ENCODE measurements at places on chromosomes 7 and 10. TPM values are rescaled to one million over a fixed set of nuclear protein-coding genes. Genes with fewer than 3 reads are reported as not detected.

DNA sequence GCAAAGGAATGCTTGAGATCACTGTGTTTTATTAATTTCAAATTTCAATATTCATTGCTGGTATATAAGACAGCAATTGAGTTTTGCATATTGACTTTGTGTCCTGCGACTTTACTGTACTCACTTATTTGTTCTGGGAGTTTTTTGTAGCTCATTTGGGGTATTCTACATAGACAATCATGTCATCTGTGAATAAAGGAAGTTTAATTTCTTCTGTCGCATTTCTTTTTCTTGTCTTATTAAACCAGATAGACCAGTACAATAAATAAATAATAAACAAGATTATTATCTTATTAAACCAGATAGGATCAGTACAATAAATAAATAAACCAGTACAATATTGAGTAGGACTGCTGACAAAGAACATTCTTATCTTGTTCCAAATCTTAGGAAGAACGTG lies 448.2 kb downstream of the RPS24 start:
- no peak overlapping the region for H3K4me3 ChIP-seq
- no peaks in the 10 kb centered on the region for H3K27me3 ChIP-seq
- no peaks in the 10 kb centered on the region for H3K4me1 ChIP-seq
- DNase-seq = no peak

Gene RELN
- total RNA-seq = 2.7 TPM

- H3K4me3 ChIP-seq = no peak overlapping the region
- no peak overlapping the region for H3K27ac ChIP-seq
- no peaks in the 10 kb centered on the region for H3K4me1 ChIP-seq
- no peaks in the 10 kb centered on the region for H3K36me3 ChIP-seq
Measured at GRCh38 chr10:132203256-132204077, 16.7 kb downstream of the DPYSL4 start.

- peak overlapping the region; percentile 90 for H3K27ac ChIP-seq
- no peak overlapping the region for H3K4me3 ChIP-seq
- no peaks in the 10 kb centered on the region for H3K36me3 ChIP-seq
- DNase-seq = peak; percentile 69
- H3K4me1 ChIP-seq = peaks cover 56% of the 10 kb centered on the region
Measured at GRCh38 chr7:140231771-140232491, 55.1 kb upstream of the KDM7A start.

DNA sequence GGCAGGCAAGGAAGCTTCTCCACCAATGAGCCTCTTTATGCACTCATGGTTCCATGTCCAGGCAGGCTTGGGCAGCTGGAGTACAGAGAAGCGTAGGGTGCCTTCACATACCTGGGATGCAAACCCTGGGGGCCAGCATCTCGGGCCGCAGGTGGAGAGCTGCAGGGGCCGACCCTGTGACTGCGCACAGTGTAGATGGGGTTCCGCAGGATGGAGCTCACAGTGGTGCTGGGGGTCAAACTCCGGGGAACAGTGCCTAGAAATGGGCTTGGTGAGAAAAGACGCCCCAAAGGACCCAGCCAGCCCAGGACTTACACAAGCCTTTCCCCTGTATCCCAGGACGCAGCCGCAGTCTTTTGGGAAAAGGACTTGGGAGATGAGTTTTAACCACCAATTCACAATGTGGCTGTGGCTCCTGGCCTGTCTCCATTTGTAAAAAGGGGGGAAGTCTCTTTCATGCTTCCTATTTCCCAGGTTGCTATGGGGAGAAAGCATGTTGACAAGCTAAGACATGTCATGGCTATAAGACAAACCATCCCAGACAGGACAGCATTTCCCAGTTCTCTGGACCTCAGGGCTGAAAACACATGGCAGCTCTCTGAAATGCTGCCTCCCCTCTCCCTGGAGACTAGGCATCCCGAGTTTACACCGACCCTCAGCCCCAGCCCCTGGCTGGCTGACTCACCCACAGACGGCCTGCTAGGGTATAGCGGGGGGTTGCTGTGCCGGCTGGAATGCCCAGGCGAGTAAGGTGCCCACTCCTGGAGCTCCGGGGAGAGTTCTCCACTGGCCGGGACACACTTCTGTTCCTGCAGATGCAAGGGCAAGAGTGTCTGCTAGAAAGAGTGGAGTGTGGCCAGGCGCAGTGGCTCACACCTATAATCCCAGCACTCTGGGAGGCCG lies 107.1 kb downstream of the DLG5 start:
- no peak for DNase-seq
- H3K4me3 ChIP-seq = no peak overlapping the region
- no peak overlapping the region for H3K27ac ChIP-seq

GRCh38 chr10:132107949-132108877 lies 42.5 kb downstream of the JAKMIP3 start:
- no peak for DNase-seq
- H3K36me3 ChIP-seq = no peaks in the 10 kb centered on the region
- no peaks in the 10 kb centered on the region for H3K27me3 ChIP-seq
- H3K4me1 ChIP-seq = no peaks in the 10 kb centered on the region

- peak; percentile 53 for DNase-seq
- H3K4me1 ChIP-seq = peaks cover 59% of the 10 kb centered on the region
- H3K36me3 ChIP-seq = no peaks in the 10 kb centered on the region
- H3K27me3 ChIP-seq = no peaks in the 10 kb centered on the region
Measured at GRCh38 chr7:98286093-98286539, 4.6 kb downstream of the BRI3 start.

- peaks cover 10% of the 10 kb centered on the region for H3K4me1 ChIP-seq
- H3K27me3 ChIP-seq = peaks cover 49% of the 10 kb centered on the region
- no peak for DNase-seq
- no peaks in the 10 kb centered on the region for H3K36me3 ChIP-seq
Measured at GRCh38 chr7:128104108-128104742, 73.0 kb upstream of the LRRC4 start.

Gene MUC12
- total RNA-seq = 90.2 TPM
